Left ventricle myocardium inferior (tissue), 1 donor: ENCODE measurements at places on chromosomes 12 and 14. TPM values are rescaled to one million over a fixed set of nuclear protein-coding genes. Genes with fewer than 3 reads are reported as not detected.
A peak's percentile ranks its signal among the peaks of the same experiment; 100 is the strongest.

PLEKHG7 gene
- not detected for total RNA-seq

DPF3 gene
- total RNA-seq = 37.7 TPM

SIX1 gene
- not detected for total RNA-seq

COL2A1 gene
- total RNA-seq = not detected

SLC6A13 gene
- total RNA-seq = 1.8 TPM

TAS2R46 gene
- total RNA-seq = 0.30 TPM

HOTAIR gene
- total RNA-seq = not detected

PTPRB gene
- 38.7 TPM for total RNA-seq

KRT84 gene
- total RNA-seq = not detected

- no peak for DNase-seq
These were observed 20.3 kb downstream of the SLC25A29 start for GRCh38 chr14:100285913-100286400.

DNA sequence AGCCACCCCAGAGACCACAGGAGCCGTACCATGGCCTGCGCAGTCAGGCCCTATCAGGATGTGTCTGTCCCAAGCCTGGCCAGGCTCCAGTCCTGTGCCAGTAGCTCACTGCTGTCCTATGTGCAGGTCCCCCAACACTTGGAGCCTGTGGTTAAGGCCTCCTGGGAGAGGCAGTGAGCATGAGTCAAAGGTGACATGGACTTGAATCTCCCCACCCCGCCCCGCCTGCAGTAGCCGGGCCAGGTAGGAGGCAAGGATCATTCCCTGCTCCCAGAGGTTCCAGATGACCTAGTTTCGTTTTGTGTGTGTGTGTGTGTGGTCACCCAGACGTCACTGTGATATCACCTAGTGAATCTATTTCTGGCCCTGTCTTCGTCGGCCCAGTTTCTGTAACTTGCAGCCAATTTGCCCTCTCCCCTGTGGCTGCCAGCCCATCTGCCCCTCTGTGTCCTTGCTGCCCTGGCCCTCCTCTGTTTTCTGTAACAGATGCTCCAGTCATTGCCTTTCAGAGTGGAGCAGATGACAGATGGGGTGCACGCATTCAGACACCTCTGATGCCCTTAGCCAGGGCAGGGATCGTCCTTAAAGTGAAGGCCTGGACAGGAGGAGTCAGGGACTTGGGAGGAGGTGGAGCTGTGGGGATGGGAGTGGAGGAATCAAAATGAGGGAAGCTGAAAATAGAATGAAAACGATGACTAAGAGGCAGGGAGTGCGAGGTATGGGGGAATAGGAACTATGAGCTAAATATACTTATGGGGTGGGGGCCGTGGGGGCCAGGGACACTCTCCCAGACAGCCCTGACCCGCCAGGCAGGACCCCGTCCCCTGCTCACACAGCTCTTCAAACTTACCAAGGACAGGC is 37.4 kb downstream of the SLC6A12 start:
- no peak for DNase-seq

DNA sequence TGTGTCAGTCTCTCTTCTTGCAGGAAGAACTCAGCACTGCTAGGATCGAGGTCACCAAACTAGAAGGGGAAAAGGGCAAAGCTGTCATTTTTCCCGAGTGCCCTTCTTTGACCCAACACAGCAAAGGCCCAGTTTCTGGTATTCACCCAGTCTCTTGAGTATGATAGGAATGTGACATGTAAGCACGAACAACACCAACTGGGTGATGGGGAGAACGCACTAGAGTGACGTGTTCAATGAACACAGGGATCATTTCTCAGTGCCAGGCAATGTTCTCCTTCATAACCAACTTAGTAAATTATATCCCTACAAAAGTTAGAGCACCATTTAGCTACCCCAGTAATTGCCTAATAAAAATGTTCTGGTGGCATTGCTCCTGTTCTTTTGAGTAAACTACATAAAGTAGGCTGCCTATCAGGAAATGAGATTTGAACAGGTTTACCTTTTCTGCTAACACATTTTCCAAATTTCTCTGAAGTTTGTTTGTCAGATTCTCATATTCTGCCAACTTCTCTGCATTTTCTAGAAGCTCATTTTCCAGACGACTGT is 64.5 kb downstream of the NIN start:
- DNase-seq = no peak

GRCh38 chr12:111211910-111212757 is 156.8 kb downstream of the PHETA1 start:
- DNase-seq = no peak

DNA sequence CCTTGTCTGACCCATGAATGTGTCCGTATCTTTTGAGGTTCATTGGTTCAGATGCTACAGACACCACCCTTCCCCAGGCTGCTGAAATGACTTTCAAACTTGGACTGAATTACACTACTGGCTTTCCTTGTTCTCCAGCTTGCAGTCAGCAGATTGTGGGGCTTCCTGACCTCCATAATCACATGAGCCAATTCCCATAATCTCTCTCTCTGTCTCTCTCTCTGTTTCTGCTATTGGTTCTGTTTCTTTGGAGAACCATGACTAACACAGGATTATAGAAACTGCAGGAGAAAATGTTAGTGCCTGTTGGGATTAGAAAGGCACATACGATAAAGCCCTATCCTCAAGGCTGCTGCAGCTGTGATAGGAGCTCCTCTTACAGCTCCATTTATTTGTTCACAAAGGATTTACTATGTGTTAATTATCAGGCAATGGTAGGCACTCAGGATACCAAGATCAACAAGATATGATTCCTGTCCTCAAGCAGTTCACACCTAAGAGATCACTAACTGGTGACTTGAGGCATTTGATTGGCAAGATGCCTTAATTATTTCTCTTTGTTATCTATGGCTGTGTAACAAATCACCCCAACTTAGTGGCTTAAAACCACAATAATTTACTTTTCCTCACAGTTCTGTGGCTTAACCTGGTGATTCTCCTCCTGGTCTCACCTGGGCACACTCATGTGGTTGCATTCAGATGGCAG is 10.2 kb upstream of the NYNRIN start:
- no peak for DNase-seq

DNA sequence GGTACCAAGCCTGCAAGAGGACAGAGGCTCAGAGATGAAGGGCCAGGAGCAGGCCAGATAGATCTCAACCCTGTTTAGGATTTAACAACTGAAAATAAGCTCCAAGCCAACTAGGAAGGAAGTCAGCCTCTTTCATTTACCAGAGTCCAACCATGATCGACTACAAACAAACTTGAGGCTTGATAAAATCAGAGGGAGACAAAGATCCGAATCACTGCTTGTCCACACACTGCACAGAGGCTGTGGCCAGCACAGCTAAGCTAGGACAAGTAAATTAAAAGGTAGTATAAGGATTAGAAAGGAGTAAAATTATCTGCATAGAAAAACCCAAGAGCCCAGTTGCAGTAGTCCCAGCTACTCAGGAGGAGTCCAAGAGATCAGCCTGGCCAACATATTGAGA is 40.3 kb downstream of the FAM222A start:
- DNase-seq = no peak

- DNase-seq = no peak
These were observed 378.9 kb upstream of the PRICKLE1 start for GRCh38 chr12:42968426-42968825.

DNA sequence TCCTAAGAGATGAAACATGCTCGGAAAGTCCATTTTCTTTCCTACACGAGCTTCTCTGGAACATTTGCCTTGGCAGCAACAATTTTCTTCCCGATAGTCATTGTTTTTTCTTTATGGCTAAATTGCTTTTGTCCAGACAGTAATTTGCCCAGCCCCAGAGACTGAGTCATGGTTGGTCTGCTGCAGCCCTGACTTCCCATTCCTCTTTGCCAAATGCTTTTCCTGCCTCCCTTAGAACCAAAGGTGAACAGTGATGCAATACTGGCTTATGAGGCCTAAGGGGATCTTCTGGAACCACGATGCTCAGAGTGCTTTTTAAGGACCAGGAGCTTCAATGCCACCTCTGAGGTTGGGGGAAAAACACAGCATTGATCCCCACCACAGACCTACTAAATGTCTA is 1599.6 kb upstream of the TMEM132C start:
- DNase-seq = no peak

- DNase-seq = no peak
These were observed 334.7 kb downstream of the DPF3 start for GRCh38 chr14:72559202-72559601.

GRCh38 chr14:40312296-40312695 is 880.1 kb upstream of the FBXO33 start:
- no peak for DNase-seq

DNA sequence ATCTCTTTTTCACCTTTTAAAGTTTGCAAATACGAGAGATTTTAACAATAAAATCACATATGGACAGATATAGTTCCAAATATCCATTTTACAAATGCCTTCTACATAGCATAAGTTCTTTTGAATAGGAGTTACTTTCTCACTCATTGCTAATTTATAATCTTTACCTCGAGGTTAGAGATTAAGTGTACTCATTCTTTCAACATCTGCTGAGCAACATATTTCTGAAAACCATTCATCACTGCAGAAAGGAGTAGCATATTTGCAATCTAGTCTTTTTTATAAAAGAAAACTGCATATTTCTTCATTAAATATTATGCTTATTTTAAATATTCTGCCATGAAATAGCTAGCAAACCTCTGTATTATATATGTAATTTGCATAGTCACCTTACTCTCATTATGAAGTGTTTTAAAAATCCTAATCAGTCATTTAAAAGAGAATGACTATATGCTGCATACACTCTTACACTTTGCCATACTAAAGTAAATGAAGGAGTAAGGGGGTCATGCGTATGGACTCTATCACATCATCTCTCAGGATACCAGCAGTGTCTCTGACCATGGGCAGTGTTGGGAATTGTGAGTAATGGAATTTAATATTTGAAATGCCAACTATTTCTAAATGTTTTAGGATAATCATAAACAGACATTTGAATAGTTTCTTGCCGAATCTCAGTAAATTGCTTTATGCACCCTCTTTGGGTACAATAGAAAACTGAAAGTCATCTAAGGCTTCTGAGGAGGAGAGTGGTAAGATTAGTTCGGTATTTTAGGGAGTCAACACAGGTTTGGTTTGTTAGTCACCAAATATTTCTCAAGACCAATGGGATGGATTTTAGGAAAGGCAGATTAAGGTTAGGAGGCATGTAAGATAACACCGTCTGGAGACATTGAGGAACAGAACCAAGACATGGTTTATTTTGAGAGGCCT is 524.8 kb upstream of the ATP2B1 start:
- no peak for DNase-seq

- no peak for DNase-seq
These were observed 285.3 kb upstream of the KITLG start for GRCh38 chr12:88865537-88865936.

DNA sequence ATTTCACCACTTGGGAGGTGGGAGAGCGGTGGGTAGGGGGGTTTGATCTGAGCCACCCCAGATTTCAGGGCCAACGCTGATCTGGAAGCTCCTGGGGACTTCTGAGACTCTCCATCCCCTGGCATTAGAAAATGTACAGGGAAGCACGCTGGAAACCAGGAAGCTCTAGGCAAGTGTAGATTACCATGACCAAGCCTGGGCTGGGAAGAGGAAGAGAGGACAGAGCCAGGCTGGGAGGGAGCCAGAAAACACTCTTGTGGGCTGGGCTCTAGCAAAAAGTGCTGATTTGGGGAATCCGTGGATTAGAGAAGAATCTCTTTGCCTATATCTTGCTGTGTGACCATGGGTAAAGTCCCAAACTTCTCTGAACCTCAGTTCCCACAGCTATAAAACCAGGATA is 236.7 kb downstream of the BCL11B start:
- peak; percentile 59 for DNase-seq

DNA sequence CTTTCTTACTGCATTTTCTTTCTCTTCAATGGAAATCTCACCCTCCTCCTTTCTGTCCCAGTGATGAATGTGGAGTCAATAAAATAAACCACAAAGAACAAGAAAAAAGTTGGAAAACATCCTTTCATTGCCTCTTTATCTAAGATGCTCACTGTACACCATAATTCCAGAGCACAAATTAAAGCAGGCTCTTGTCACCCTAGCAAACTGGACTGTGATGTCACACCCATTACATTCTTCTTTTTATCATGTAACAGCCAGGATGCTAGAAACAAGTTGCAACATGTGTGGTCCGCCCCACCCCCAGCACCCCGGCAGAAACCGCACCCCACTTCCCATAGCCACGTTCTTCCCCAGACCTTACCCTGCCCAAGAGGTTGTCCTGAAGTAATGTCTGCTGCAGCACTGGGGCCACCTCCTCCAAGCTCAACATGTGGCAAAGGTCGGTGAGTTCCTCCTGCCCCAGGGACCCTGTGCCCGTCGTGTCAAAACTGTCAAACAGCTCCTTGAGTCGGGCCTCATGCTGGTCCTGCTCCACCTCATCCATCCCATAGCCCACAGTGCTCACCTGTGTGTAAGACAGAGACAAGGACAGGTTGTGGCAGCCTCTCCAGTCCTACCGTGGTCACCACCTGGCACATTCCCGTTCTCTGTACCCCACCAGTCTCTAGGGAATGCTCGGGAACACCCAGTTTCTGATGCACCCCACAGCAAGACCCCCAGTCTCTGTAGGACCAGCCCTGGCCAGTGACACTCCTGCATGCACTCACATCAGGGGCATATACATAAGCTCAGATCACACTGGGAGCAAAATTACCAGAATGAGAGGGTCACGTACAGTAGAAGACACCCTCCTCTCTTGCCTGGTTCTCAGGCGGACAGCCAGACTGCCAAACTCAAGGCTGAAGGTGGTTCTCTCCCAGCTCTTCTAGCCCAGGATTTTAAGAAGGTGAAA is 9.2 kb downstream of the NIN start:
- DNase-seq = peak; percentile 28

- no peak for DNase-seq
These were observed 31.2 kb downstream of the GSC start for GRCh38 chr14:94738751-94739150.

DNA sequence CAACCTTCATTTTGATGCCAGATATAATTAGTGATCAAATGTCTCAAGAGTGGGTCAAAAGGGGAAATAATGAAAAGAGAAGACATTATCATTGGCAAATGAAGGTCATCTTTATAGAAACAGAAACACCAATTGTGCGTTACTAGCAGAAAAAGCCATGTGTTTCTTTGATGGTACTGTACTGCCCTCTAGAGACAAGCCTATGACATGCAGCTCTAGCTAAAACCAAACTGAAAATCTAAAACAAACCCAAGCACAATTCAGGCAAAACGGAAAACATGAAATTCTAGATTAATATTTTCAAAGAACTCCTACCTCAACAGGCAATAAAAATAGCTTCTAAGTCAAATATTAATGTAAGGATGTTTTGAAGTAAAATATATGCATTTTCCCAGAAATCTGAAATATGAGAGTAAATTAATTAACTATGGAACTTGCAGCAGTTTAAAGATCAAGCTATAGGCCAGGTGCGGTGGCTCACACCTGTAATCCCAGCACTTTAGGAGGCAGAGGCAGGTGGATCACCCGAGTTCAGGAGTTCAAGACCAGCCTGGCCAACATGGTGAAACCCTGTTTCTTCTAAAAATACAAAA is 115.4 kb downstream of the KLHL28 start:
- no peak for DNase-seq
